D341Med (cell line): ENCODE measurements at places on chromosomes 5 and 9.
A peak's percentile ranks its signal among the peaks of the same experiment; 100 is the strongest.

DNA sequence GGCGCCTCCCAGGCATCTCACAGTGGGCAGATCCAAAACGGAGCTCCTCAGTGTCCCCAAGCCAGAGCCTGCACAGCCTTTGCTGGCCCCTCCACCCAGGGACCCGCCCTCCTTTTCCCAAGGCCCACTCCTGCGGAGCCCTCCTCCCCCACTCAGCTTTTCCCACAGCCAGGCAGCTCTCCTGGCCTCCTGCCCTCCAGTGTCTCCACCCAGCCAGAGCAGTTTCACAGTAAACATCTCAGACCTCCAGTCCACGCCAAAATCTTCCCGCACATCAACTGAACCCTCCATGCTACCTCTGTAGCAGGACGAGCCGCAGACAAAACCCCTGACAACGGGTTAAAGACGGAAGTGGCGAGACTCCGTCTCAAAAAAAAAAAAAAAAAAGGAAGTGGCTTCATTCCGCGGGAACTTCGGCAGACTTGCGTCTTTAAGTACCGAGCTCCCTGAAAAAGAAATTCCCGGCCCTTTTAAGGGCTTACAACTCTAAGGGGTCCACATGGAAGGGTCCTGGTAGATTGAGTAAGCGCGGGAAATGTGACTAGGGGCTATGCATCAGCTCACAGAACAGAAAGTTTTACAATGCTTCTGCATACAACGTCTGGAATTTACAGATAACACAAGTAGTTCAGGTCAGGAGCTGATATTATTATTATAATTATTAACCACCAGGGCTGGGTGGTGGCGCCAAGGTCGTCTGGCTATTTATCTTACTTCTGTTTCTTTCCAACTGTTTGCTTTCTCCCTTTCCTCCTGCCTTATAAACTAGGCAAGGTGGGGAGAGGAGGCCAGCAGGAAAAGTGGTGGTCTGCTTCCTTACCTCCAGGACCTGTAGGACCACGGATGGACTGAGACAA lies 11.4 kb upstream of the GRIN1 start:
- DNase-seq: no peak

- no peak for DNase-seq
Observed at GRCh38 chr9:2427120-2427891, 194.3 kb upstream of the VLDLR start.

DNA sequence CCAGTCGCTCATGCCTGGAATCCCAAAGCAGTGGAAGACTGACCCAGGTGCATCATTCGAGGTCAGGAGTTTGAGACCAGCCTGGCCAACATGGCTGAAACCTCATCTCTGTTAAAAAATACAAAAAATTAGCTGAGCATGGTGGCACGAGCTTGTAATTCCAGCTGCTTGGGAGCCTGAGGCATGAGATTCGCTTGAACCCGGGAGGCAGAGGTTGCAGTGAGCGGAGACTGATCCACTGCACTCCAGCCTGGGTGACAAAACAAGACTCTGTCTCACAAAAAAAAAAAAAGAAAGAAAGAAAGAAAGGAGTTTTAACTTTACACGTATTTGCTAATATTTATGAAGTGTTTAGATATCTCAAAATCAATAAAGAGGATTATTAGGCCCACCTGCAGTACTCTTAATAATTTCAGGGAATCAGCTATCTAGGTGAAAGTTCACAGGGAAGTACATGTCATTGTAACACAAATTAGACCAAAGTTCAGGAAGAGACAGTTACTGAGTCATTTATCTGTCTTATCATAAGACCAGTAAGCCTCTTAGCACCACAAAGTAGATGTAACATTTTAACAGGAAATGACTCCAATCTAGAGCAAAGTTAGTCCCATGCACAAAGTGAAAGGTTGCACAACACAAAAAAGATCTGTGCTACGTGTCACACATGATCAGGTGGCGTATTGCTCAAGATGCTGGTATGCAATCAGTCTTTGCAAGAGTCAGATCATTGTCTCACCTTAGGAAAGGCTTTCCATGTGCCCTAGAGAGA lies 34.1 kb upstream of the PLIN2 start:
- no peak for DNase-seq

DNA sequence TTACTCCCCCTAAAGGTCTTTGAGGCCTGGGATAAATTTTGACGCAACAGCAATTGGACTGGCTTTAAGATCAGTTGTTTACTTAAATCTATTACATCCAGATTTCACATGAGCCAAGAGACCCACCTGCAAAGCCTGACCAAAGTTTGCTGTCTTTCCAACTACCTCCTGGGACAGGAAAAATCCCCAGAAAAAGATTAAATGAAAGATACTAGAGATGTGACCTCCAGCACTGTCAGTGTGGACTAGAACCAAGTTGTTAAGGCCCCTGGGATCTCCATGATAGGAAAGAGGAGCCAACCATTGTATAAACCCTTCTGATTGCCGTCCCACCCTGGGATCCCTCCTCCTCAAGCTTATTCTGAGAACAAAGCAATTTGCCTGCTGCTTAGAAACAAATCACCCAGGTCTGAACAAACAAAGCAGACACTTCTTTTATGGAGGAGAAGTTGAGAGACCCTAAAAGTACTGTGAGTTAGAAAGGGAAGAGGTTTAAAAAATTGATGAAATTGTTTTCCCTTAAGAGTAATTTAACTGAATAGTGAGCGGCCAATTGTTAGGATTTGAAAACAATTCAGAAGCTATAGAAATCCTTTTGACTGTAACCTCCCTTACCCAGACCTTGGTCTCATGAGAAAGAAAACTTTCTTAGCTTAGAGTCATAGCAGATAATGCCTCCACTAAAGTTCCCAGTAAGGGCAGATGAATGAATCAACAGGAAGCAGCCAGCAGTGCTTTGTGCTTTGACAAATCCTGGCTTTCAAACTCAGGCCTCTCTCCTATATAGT lies 255.2 kb downstream of the TMEM167A start:
- DNase-seq: no peak

DNA sequence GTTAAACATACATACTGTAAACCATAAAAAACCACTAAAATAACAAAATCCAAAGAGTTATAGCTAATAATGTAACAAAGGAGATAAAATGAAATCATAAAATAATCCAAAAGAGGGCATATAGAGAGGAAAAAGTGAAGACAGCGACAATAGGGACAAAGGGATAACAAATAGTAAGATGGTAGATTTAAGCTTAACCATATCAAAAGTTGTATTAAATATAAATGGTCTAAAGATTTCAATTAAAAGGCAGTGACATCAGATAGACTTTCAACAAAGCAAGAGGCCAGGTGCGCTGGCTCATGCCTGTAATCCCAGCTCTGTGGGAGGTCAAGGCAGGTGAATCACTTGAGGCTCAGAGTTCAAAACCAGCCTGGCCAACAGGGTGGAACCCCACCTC lies 54.7 kb upstream of the SREK1 start:
- DNase-seq: no peak

DNA sequence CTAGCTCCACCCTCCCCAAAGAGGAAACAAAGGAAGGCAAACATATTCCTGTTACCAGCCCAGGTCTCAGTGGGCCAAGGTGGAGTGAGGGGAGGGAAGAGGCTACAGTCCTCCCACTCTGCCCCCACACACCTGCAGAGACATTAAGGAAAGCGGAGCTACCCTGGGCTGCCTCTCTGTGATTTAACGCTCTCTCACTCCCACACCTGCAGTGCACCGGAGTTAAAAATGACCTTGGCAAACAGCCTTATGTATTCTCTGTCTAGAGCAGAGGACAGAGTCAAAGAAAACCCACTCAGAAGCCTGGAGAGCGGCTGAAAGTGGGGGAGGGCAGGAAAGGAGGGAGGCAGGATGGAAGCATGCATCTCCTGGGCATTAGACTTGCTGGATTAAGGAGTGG lies 32.7 kb downstream of the KCNIP1 start:
- no peak for DNase-seq

DNA sequence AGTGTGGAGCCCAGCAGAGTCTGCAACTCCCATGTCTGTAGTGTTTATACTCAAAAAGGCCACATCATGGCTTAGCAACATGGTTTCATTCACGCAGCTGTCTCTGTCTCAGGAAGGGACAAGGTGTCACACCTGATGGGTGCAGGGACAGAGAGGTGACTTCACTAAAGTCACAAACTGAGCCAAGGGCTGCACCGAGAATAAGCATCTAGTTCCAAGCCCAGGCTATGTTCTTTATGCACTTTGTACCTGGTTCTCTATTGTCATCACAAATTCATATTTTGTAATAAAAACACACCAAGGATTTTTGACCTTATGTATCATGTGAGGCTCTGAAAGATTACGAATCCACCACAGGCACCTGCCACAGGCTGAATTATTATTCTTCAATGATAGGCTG lies 64.9 kb upstream of the STK32A start:
- DNase-seq: no peak

DNA sequence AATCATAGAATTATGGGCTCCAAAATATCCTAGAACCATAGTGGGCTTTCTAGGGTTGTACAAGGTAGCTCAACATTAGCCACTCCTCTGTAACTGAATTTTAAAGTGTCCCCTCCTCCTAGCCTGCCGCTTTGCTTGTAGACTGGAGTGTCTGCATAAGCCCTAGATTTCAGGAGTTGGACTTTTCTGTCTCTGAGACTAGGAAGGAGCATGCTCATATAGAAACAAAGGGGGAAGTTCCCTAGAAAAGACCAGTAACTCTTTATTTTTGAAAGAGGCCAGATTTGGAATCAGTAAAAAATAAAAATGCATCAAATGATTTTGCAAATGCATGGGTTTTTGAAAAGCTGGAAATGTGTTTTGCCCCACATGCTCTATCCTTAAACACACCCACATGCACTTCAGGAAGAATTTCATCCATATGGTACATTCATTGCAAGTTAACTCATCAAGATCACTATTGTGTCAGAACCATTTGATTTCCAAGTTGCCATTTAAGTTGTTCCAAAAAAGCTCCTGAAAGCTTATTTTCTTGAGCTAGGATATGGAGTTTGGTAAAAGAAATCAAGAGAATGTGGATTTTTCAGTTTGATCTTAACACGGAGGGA lies 121.0 kb upstream of the NR3C1 start:
- DNase-seq: no peak

- no peak for DNase-seq
Observed at GRCh38 chr9:26244661-26245451, 566.6 kb upstream of the TUSC1 start.

DNA sequence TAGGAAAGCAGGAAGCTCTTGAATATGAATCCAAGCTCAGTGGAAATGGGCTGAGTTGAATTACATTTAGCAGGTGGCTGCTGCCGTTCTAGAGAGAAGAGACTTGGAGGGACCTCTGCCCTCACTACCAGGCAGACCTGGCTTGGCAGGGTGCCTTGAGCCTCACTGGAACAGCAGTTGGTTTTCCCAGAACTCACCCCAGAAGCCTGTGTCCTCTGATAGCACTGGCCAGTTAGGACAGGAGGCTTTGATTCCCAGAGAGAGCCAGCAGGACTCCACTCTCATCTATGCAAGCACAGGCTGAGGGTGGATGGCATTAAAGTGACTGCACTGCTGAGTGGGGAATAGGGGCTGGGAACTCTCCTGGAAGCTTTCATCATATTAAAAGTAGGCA lies 54.8 kb downstream of the PWWP2A start:
- no peak for DNase-seq

- no peak for DNase-seq
Observed at GRCh38 chr5:74424162-74424868, 216.2 kb downstream of the ENC1 start.

DNA sequence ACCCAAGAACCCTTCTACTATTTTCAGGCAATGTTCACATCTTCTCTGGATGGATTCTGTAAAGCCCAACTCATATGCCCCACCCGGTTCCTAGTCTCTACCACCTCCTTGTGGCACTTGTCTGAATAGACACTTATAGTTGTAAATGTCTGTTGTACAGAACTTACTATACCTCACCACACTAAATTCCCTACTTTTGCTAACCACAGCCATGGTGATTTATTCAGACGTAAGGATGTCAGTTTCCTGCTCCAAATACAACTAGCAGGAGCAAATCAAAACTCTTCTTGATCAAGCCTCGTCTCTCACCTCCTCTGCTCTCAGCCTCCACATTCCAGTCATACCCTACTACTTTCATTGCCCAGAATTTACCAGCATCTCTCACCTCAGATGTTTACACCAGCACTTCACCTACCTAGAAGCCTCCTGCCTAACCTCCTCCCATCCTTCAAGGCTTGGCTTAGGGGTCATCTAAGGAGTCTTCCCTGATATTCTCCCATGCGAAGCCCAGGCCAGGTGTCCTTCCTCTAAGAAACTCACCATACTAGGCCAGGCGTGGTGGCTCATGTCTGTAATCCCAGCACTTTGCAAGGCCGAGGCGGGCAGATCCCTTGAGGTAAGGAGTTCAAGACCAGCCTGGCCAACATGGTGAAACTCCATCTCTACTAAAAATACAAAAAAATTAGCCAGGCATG lies 75.5 kb downstream of the MAPKAP1 start:
- peak; percentile 65 for DNase-seq

DNA sequence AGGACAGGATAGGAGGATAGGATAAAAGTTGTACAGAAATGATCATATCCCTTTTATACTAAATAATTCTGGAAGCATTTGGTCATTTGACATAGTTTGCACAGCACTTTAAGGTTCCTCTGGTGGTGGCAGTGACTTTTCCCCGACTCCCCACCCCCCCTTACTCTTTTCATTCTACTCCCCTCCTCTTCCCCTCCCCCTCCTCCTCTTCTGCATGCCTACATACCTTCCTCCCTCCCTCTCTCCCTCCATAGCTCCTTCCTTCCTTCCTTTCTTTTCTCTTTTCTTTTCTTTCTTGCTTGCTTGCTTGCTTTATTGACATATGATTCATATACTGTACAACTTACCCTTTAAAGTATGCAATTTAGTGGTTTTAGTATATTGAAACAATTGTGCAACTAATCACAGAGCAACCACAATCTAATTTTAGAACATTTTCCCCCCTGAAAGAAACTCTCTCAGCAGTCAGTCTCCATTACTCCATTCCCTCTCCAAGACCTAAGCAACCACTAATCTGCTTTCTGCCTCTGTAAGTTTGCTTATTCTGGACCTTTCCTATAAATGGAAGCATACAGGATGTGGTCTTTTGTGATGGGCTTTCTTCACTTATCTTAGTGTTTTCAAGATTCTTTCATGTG lies 159.0 kb downstream of the HACD4 start:
- DNase-seq: no peak

- no peak for DNase-seq
Observed at GRCh38 chr9:72649127-72649442, 127.7 kb downstream of the TMC1 start.

DNA sequence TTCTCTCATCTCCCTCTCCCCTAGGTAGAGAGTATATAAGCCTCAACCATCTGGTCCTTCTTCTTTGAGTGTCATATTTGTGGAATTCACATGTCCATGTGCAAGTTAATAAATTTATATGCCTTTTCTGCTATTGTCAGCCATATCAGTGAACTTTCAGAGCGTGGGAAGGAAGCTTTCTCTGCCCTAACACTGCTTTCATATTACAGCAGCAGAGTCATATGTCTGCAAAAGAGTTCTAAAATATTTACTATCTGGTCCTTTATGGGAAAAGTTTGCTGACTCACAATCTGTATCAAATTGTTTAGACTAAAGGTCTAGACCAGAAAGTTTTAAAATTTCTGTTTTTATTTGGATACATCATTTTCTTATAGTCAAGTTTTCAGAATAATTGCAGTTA lies 669.0 kb downstream of the LRRC70 start:
- DNase-seq: no peak

DNA sequence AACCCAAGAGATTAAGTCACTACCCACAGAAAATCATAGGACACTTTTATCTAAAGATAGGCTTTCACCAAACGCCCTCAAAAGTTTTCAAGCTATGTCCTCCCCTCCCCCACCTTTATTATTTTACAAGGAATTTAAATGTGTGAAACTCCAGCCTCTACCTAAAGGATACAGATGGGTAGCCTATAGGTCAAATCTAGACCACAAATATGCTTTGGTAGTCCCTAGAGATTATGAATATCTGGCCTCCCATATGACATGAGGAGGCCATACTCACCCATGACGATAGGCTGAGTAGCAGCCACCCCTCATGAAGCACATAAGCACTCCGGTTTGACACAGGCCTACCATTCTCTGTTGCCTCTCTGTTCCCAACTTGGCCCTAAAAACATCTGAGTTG lies 11.9 kb downstream of the SIL1 start:
- no peak for DNase-seq
